ENCODE measurements at places on chromosomes 16 and 17.
A peak's percentile ranks its signal among the peaks of the same experiment; 100 is the strongest.

- H3K4me1 ChIP-seq: no peaks in the 10 kb centered on the region
- H3K27ac ChIP-seq: no peak overlapping the region
- no peaks in the 10 kb centered on the region for H3K36me3 ChIP-seq
- no peak for DNase-seq
- no peak overlapping the region for H3K4me3 ChIP-seq
Measured at GRCh38 chr16:61926766-61927165, 109.5 kb downstream of the CDH8 start.

DNA sequence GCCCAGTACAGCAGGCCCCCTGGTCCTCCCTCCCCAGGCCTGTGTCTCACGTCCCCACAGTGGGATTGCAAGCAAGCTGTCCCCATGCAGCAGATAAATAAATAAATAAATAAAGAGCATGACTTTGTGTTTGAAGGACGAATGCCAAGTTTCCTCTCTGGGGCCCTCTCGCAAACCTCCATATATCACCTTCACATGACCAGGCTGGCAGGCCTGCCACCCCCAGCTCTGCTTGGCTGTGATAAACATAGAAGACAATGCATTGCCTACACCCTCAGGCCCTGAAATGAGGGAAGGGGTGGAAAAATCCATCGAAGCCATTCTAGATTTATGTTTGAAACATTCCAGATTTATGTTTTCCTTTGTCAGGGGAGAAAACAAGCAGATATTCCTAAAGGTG is 107.3 kb downstream of the CCT6B start:
- H3K27me3 ChIP-seq: no peaks in the 10 kb centered on the region
- peaks cover under 1% of the 10 kb centered on the region for H3K4me1 ChIP-seq
- no peak overlapping the region for H3K27ac ChIP-seq

DNA sequence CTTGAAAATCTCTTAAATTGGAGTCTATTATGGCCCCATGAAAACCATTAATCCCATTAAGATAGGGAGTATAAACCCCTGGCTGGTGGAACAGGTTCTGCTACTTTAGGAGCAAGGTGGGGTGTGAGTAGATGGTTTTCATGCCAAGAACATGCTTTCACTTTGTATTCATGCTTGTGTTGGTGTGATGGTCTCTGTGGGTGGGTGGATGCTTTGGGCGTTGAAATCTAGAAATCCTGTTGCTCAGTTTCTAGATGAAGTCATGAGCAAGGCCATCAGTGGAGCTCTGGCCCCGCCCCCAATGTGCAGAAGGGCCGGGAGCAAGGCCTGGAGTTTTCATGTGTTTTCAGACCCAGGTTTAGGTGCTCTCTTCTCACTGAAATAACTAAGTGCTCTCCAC is 20.1 kb downstream of the PLD6 start:
- peak; percentile 66 for DNase-seq
- H3K36me3 ChIP-seq: peaks cover 33% of the 10 kb centered on the region

DNA sequence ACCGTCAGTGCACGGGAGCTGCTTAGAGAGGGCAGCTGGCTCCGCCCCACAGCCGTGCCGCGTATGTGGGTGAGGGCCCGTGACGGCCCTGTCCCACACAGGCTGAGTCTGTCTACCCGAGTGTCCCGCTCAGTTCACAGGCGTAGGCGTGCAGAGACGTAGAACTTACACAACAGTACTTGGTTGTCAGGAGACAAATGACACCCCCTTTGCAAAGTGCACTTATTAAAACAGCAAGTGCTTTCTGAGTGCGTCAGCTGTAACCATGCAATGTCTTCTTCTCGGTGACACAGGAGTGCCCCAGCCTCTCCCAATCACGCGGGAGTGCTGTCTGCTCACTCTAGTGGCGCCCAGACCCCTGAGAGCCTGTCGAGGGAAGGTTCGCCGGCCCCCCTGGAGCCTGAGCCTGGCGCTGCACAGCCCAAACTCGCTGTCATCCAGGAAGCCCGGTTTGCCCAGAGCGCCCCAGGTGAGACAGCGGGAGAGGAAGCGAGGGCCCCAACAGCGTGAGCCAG is 64.2 kb downstream of the FOXK2 start:
- peaks cover 21% of the 10 kb centered on the region for H3K4me1 ChIP-seq
- H3K36me3 ChIP-seq: peaks cover 42% of the 10 kb centered on the region
- no peaks in the 10 kb centered on the region for H3K27me3 ChIP-seq

DNA sequence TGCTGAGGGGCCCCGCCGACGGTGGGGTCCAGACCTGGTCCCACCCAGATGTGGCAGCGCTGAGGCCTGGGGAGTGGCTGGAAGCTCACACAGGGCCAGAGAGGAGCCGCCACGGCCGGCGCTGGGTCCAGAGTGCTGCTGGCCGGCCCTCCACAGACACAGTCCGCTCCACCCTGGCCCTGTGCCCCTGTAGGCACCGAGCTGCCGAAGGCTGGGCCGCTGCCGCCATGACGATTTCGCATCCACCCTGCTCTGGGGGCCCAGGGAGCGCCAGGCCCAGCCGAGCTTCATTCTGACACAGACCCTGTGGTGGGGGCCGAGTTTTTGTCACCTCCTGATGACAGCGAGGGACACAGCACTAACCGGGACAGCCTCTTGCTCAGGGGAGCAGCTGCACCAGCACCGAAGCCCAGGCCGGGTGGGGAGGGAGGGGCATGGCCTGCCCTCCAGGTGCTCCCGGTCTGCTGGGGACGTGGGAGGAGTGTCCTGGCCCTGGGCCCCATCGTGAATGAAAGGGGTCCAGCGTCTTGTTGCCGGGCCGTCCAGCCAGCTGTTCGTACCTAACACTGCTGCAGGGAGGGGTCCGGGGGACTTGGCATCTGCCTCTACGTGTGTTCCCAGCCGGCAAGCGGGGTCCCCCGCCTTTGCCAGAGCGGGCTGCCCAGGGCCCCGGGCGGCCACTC is 27.1 kb upstream of the SSTR5 start:
- no peaks in the 10 kb centered on the region for H3K4me1 ChIP-seq
- no peaks in the 10 kb centered on the region for H3K36me3 ChIP-seq
- no peak for DNase-seq
- no peak overlapping the region for H3K27ac ChIP-seq
- no peaks in the 10 kb centered on the region for H3K27me3 ChIP-seq

GRCh38 chr17:77622647-77623046 is 335.9 kb upstream of the TNRC6C start:
- H3K27ac ChIP-seq: no peak overlapping the region
- peaks cover 10% of the 10 kb centered on the region for H3K4me1 ChIP-seq
- no peak overlapping the region for H3K4me3 ChIP-seq
- H3K36me3 ChIP-seq: peaks cover 4% of the 10 kb centered on the region
- no peaks in the 10 kb centered on the region for H3K27me3 ChIP-seq
- no peak for DNase-seq

DNA sequence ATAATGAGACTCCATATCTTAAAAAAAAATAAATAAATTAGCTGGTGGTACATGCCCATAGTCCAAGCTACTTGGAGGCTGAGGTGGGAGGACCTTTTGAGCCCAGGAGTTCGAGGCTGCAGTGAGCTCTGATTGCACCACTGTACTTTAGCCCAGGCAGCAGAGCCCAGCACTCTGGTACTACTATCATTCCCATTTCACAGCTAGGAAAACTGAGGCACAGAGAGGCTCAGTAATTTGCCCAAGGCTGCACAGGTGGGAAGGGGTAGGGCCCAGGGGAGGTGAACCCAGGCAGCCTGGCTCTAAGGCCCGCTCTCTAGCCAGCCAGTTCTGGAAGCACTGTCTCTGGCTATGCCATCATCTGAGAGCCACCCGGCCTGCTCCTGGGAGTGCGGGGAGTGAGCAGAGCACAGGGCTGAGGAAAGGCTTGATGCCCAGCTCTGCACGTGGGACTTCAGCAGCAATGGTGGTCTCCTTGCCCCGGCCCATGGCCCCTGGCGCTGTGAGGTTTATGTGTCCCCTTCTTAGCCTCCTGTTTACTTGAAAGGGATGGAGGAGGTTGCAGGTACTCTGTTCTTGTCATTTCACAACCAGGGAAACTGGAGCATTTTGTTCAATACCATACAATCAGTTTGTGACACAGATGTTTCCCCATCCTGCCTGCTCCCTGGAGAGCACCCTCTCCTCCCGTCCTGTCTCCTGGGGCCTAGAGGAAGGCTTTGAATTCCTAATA is 222.3 kb downstream of the KATNIP start:
- H3K36me3 ChIP-seq: peaks cover 3% of the 10 kb centered on the region
- H3K27me3 ChIP-seq: no peaks in the 10 kb centered on the region
- no peaks in the 10 kb centered on the region for H3K4me1 ChIP-seq
- no peak overlapping the region for H3K4me3 ChIP-seq
- no peak overlapping the region for H3K27ac ChIP-seq

GRCh38 chr16:10368969-10369551 is 16.8 kb upstream of the ATF7IP2 start:
- H3K27me3 ChIP-seq: no peaks in the 10 kb centered on the region
- H3K4me1 ChIP-seq: peaks cover 2% of the 10 kb centered on the region
- H3K36me3 ChIP-seq: no peaks in the 10 kb centered on the region
- no peak for DNase-seq
- no peak overlapping the region for H3K4me3 ChIP-seq

DNA sequence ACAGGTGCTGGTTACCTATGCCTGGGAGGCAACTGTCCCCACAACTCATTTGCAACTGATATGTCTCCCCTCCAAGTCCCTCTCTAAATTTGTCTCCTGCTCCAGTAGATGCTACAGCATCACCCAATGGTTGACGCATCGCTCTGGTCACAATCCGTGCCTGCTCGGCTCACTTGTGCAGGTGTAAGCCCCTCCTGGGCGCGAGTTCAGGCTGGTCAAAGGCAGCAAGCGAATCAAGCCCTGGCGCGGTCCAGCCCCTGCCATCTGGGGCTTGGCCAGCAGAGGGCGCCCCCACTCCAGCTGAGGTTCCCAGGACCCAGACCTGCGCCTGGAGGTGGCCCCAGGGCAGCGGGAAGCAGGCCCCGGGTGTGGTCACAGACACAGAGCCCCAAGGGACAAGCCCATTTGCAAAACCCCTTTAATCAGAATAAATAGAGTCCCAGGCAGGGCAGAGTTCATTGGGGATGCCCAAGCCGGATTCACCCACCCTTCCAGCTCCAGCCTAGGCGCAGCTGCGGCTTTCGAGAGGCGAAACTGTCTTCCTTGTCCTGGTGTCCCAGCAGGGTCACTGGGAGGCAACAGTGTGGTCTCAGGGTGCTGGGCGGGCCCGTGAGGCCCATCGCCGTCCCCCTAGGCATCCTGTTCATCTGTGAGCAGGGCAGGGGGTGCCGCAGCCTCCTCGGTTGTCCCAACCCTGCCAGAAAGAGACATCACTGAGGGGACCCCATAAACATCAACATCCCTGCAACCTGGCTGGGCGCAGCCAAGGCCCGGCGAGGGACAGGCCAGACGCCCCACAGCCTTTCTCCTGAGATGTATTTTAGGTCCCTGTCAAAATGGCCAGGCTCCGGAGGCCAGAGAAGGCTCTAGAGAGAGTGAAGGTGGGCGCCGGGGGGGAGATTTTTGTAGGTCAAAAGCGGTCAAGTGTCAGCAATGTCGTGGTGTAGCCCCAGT is 15.8 kb downstream of the TMC6 start:
- peak overlapping the region; percentile 61 for H3K27ac ChIP-seq
- peaks cover 35% of the 10 kb centered on the region for H3K4me1 ChIP-seq
- peak overlapping the region; percentile 57 for H3K4me3 ChIP-seq
- peaks cover 28% of the 10 kb centered on the region for H3K36me3 ChIP-seq
- H3K27me3 ChIP-seq: no peaks in the 10 kb centered on the region
- DNase-seq: peak; percentile 78

GRCh38 chr17:33375783-33376182 is 82.7 kb upstream of the ASIC2 start:
- no peak for DNase-seq
- H3K4me3 ChIP-seq: no peak overlapping the region
- H3K36me3 ChIP-seq: no peaks in the 10 kb centered on the region
- H3K4me1 ChIP-seq: no peaks in the 10 kb centered on the region
- no peak overlapping the region for H3K27ac ChIP-seq

- H3K27ac ChIP-seq: no peak overlapping the region
- H3K4me3 ChIP-seq: peak overlapping the region; percentile 61
- peaks cover 16% of the 10 kb centered on the region for H3K4me1 ChIP-seq
Measured at GRCh38 chr16:31477220-31478216, 5.4 kb upstream of the SLC5A2 start.

DNA sequence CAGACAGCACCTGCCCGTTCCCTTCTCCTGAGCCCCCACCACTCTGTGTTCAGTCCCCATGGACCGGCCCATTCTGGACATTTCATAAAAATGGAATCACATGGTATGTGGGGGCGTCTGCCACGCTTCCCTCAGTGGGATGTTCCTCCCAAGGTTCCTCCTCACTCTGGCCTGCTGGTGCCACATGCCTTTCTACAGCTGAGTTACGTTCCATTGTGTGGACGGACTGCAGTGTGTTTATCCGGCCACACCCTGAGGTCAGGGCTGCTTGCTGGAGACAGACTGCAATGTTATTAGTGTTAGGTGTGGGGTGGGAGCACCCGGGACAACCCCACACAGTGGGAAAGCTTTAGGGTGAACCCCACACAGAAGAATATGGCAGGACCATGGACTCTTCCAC is 5.9 kb upstream of the AATK start:
- H3K27ac ChIP-seq: no peak overlapping the region
- no peaks in the 10 kb centered on the region for H3K36me3 ChIP-seq
- peaks cover 8% of the 10 kb centered on the region for H3K27me3 ChIP-seq
- DNase-seq: no peak
- no peaks in the 10 kb centered on the region for H3K4me1 ChIP-seq
- no peak overlapping the region for H3K4me3 ChIP-seq

- no peak overlapping the region for H3K4me3 ChIP-seq
- peaks cover 20% of the 10 kb centered on the region for H3K4me1 ChIP-seq
- no peak overlapping the region for H3K27ac ChIP-seq
- peaks cover 26% of the 10 kb centered on the region for H3K27me3 ChIP-seq
- H3K36me3 ChIP-seq: no peaks in the 10 kb centered on the region
Measured at GRCh38 chr17:7084088-7084487, 4.0 kb upstream of the CLEC10A start.

DNA sequence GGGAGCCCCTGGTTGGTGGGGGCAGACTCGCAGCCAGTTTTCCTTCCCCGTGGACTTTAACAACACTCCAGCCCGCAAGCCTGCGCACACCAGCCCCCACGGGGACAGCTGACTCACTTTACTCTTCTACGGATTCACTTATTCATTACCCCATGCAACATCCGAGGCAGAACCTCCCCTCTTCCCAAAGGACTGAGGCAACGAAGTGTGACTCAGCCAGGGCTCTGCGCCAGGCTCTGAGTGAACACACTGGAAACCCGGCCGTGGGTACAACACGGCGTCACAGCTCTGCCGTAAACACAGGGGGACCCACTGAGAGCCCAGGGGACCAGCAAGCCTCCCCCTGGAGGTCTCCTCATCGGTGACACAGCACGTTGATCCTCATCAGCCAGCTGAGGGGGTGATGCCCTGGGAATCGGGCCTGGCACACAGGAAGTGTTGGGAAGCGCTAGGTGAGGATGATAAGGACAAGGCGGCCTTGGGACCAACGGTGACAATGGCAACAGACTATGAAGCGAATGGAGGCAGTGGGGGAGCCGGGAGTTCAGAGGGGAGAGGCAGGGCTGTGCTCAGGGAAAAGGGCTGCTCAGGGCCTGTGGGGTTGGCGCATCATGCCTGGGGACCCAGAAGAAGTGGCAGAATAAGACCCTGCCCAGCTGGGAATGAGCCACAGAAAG is 14.6 kb downstream of the COTL1 start:
- peaks cover 58% of the 10 kb centered on the region for H3K36me3 ChIP-seq
- H3K4me3 ChIP-seq: peak overlapping the region; percentile 16
- H3K4me1 ChIP-seq: peaks cover 89% of the 10 kb centered on the region
- peak overlapping the region; percentile 84 for H3K27ac ChIP-seq
- no peak for DNase-seq
- H3K27me3 ChIP-seq: no peaks in the 10 kb centered on the region
